ENCODE measurements at places on chromosomes 2 and 18.

GRCh38 chr2:197327472-197328098, 17.0 kb upstream of the ANKRD44 start:
- no peak for DNase-seq

DNA sequence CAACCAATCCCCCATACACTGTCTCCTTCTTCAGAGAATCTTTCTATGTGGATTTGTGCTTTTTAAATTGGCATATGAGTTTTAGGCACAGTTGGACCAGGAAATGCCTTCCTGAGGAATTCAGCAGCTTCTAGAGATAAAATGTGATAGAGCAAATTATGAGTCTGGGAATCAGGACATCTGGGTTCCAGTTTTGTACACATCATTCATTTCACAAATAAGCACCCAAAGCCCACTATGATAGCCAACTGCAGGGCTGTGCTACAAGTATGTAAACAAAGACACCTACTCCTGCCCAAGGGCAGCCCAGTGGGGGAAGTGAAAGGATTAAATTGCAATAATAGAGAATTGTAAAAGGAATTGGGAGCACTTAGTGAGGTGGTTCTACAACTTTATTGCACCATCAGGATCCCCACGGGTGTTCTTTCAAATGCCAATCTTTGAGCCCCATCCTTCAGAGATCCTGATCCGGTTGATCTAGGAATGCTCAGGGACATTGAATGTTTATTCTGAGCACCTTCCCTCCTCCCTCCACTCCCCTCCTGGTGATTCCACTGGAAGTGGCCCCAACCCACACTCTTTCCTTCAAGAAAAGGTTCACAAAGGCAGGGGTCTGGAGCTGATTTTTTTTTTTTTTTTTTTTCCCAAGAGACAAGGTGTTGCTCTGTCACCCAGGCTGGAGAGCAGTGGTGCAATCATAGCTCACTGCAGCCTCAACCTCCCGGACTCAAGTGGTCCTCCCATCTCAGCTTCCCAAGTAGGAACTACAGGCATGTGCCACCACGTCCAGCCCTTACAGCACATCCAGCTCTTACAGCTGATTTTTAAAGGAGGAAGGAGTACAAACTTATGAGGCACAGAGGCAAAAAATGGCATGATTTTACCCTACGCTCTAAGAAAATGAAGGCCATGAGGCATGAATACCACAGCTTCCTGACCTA, 11.1 kb upstream of the KCMF1 start:
- DNase-seq: no peak

- no peak for DNase-seq
Measured at GRCh38 chr18:25786758-25787157, 303.7 kb downstream of the SS18 start.

DNA sequence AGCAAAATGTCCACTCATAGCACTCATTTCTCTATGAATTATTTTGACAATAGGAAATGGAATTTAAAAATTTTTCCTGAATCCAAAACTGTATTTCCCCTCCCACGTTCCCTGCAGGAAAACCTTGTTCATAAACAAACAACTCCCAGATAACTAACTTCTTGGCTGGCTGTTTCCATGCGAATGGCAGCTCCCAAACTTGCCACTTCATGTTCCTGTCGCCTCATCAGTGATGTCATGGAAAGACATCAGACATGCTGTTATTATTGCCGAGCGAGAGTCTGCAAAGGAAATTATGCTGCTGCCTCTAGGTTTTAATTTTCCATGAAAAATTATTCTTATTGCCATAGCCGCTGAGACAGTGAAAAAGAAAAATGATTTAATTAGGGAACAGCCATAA, 117.0 kb upstream of the RIOK3 start:
- no peak for DNase-seq

GRCh38 chr18:61273533-61273932, 59.7 kb upstream of the CDH20 start:
- DNase-seq: no peak

All from stimulated activated CD4-positive, alpha-beta T cell treated with anti-CD3 and anti-CD28 coated beads, TNF-alpha, amount 100 ng/mL, for 48 hours (primary cell).